ENCODE measurements at places on chromosomes 11 and 22.

- no peak for DNase-seq
Measured at GRCh38 chr11:15724601-15725000, 609.9 kb downstream of the INSC start.

- DNase-seq = no peak
Measured at GRCh38 chr11:93236741-93237675, 39.2 kb upstream of the SLC36A4 start.

- DNase-seq = no peak
Measured at GRCh38 chr11:93031386-93031785, 61.9 kb downstream of the MTNR1B start.

DNA sequence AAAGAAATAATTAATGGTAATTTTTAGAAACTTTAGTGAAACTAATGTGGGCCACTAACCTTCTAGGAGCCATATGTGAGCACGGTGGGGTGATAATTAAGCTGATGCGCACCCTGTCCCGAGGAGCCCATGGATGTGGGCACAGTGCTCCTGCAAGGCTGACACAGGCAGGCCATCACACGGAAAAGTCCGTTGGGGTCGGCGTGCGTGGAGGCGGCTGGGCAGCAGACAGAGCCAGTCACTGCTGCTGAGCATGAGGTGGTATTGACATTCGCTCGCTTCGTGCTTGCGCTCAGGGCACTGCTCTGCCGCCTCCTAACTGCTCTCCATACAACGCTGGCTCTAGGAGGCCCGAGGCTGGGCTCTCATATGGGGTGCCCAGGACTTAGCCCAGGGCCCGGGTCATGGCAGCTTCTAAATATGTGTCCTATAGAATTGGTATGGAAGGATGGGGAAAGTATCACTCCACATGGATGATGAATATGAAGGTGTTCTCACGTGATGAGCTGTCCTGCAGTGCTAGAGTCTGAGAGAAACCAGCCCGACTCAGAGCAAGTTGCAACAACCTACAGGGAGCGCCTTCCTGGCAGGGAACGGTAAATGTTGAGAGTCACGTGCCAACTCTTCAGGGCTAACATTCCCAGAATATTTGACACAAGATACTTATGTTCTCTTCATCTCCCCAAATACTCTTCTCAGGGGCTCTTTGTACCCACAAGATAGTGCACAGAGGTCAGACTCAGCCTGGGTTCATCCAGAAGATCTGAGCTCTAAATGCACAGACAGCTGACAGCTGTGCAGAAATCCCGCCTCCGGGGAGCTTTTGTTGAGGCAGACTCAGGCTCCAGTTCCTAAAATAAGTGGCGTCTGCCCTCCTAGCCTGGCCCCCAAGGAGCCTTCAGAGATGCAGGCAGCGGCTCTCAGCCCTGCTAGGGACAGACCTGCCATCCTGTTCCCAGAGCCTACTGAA, 50.6 kb upstream of the ARFGAP3 start:
- DNase-seq = no peak

DNA sequence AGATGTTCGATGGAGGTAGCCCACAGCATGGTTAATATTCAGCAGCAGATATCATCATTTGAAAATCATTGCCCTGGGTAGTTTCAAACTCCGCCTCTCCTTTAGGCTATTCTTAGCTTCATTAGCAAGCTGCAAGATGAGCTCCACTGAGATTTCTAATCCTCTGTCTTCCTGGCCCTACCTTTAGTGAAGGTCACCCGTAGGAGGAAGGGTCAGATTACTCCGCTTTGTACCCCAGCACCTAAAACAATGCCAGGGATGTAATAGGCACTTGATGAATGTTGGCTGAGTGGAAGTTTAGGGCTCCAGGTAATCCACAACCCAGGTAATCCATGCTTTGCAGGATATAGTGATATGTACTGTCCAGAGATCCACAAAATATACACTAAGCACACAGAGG, 260.1 kb upstream of the MTNR1B start:
- DNase-seq = no peak

DNA sequence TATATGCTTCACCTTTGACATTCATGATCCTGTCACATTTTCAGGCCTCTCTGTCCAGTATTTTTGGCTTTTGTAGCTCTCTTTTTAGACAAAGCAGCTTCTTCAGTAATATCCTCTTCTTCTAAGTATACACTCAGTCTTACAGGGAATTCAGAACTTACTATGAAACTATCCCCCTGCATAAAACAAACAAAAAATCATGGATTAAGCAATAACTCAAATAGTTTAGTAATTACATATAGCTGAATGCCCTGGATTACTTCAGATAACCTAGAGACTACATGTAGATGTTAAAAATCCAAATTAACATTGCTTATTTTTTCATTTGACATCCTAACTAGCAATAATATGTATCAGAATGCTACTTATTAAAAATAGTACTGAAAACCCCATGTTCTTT, 5.2 kb downstream of the TAF1D start:
- no peak for DNase-seq

All from activated CD4-positive, alpha-beta T cell treated with anti-CD3 and anti-CD28 coated beads, Interleukin-2, amount 50 U/mL, for 4 hours (primary cell).